ENCODE measurements at places on chromosomes 4 and X.

GRCh38 chr4:142065086-142065647 lies 428.8 kb downstream of the IL15 start:
- no peak for DNase-seq

- DNase-seq = no peak
These were observed 16.0 kb upstream of the FGF16 start for GRCh38 chrX:77431227-77431626.

DNA sequence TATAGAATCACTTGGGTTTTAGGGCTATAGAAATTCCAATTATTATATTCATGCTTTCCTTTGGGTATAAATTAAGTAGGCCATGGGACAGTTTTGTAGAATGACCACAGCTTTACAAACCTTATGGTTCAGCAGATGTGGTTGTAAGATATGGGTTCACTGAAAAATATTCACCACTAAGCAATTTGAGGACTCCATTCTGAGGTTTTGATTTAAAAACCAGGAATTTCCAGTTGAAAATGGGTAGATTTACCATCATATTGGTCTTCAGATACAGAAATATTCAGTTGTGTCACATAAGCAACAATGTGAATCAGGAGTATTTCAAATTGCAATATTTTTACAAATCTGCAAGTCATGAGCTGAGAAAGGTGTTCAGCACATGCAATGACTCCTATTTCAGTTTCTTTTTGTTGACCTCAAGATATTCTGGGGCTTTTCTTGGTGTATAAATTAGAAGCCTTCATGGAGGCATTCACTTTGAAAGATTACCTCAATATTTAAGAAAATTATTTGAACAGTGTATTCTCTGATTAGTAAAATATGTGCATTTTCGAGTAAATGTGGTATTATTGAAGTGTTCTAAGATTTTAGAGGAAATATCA lies 218.4 kb upstream of the HCCS start:
- no peak for DNase-seq

GRCh38 chrX:8635812-8636211 lies 96.1 kb downstream of the ANOS1 start:
- DNase-seq = no peak

GRCh38 chr4:89056292-89056952 lies 563 bp downstream of the FAM13A start:
- no peak for DNase-seq

GRCh38 chrX:97700547-97700946 lies 816.8 kb downstream of the RPA4 start:
- DNase-seq = no peak

Measured in Peyer's patch (tissue), 4 donors.